ENCODE measurements at places on chromosomes 5 and 9.
A peak's percentile ranks its signal among the peaks of the same experiment; 100 is the strongest.

DNA sequence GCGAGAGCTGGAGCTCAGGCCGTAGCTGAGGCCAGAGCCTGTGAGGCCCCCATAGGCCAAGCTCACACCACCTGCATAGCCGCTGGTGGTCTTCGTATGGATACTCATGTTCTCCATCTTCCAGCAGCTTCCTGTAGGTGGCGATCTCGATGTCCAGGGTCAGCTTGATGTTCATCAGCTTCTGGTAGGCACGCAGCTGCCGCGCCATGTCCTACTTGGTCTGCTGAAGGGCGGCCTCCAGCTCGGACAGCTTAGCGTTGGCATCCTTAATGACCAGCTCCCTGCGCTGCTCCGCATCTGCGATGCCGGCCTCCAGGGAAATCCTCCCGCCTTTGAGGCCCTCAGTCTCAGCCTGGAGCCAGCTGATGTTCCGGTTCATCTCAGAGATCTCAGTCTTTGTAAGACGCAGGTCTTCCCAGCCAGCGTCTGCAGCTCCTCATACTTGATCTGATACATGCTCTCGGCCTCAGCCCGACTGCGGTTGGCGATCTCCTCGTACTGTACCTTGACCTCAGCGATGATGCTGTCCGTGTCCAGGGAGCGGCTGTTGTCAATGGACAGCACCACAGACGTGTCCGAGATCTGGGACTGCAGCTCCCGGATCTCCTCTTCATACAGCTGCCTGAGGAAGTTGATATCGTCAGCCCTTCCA is 172.1 kb downstream of the PPP2R2B start:
- peak; percentile 28 for DNase-seq

DNA sequence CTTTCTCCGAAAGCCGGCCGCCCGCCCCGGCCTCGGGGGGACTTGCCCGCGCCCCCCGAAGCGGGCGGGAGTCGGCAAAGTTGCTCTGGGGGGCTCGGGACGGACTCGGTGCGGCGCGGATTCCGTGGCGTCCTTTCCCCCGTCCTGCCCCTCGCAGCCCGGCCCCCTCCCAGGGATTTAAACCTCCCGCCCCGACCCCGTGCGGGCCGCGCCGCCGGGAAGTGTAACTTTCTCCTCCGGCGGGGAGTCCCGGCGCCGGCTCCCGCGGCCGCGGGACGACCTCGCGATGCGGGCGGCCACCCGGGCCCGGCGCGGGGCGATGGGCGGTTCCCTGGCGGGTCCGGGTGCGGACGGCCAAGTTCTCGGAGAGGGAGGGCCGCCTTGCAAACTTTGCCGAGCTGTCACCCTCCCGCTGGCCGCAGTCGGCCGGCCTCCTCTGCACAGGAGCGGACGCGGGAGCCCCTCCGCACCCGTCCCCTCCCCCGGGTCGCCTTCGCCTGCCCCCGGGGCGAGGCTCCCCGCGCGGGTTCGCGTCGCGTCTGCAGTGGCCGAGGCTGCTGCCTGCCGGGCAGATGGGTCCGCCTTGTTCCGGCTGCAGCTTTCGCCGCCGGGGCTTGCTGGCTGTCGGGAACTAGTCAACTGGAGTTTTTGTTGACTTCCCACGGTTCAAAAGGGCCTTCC is 732 bp downstream of the PBX3 start:
- DNase-seq: peak; percentile 47

DNA sequence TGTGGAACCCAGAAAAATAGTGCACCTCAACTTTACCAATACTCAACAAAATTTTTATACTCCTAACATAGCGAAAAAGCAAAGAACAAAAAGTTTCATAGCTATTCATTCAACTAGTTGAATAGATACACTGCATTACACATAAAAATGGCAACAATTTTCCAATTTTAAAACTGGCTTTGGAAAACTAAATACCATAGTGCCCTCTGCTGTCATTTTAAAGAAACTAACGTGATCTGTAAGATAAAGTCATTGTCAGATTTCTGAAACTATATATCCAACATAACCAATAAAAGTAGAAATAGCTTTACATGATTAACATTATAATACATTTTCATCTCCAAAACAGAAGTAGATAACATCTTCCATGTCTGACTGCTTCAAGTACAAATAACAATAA is 31.6 kb downstream of the DTWD2 start:
- DNase-seq: no peak

GRCh38 chr5:170357955-170358444 is 31.2 kb downstream of the KCNMB1 start:
- DNase-seq: no peak

DNA sequence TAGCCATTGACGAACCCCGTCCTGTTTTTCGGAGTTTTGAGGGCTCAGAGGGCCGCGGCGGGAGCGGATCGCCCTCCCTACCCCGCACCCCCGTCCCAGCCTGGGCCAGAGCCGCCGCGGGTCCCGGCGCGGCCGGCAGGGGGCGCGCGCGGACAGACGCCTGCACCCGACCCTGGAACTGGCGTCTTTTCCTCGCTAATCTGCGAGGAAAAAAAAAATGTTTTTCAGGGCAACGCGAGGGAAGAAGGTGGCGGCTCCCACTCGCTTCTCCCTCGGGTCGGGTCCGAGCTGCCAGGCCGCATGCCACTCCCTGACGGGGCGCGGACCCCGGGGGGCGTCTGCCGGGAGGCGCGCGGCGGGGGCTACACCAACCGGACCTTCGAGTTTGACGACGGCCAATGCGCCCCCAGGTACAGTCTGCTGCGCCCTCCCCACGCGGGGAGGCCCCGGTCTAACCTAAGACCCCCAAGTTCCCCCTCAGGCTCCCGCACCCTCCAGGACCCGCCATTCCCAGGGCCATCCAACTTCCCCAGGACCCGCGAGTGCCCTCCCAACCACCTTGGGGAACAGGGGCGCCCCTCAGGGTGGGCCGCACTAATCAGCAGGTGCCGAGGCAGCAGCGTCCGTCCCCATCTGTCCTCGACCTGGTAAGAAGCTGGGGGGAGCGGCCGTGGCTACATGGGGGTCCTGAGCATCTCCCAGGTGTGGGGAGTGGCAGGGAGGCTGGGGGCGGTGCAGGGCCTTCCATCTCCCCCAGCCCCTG is at the start of gene KCNT1:
KCNT1 (plus strand) TSS at position 227 of the 763 bp plus-strand sequence; CDS start at position 301, 74 bp downstream.
- DNase-seq: peak; percentile 75

GRCh38 chr9:89662718-89663613 is 58.2 kb downstream of the GADD45G start:
- no peak for DNase-seq

DNA sequence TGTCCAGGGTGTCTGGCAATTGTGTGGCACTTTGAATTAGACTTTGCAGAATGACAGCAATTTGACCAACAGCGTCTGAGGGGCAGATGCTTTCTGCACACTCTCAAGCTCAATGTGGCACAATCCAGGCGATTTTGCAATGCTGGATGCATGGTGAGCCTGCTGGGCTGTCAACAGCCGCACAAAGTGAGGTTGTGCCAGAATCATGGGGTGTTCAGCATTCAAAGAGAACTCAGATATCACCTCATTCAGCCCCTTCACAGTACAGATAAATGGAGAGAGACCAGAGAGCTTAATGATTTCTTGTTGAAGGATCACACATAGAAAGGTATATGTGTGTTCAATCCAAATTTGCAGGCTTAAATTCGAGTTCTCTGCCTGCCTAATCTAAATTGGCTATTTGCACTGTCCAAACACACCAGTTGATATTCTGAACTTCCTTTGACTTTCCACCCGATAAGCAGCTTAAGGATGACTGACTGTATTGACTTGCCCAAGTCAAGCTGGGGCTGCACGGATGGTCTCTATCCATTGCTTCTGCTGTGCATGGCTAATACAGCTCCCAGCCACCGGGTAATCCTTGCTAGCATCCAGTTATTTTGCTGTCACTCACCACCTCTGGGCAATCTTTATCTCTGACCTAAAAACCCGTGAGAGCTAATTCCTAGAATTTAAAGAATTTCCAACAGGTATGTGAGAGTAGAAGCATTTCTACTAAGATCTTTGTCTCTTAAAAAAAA is 157.9 kb upstream of the TAS2R1 start:
- DNase-seq: no peak

DNA sequence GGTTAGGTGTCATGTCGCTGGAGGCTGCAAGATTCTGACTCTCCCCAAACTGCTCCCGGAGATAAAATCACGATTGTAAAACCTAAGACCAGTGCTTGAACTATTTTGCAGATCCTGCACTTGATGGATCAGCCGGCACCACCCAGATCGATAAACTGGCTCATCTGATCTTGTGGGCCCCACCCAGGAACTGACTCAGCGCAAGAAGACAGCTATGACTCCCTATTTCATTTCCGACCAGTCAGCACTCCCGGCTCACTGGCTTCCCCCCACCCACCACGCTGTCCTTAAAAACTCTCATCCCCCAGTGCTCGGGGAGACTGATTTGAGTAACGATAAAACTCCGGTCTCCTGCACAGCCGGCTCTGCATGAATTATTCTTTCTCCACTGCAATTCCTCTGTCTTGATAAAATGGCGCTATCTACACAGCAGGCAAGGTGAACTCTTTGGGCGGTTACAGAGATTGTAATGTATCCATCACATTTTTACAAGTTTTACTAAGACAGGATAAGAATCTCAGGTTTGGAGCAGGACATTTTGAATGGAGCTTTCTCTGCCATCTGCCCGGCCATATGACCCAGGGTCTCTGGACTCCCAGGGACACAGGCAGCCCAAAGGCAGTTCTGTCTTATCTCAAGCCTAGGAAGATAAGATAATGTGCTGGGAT is 10.6 kb upstream of the PPP1R26 start:
- no peak for DNase-seq

DNA sequence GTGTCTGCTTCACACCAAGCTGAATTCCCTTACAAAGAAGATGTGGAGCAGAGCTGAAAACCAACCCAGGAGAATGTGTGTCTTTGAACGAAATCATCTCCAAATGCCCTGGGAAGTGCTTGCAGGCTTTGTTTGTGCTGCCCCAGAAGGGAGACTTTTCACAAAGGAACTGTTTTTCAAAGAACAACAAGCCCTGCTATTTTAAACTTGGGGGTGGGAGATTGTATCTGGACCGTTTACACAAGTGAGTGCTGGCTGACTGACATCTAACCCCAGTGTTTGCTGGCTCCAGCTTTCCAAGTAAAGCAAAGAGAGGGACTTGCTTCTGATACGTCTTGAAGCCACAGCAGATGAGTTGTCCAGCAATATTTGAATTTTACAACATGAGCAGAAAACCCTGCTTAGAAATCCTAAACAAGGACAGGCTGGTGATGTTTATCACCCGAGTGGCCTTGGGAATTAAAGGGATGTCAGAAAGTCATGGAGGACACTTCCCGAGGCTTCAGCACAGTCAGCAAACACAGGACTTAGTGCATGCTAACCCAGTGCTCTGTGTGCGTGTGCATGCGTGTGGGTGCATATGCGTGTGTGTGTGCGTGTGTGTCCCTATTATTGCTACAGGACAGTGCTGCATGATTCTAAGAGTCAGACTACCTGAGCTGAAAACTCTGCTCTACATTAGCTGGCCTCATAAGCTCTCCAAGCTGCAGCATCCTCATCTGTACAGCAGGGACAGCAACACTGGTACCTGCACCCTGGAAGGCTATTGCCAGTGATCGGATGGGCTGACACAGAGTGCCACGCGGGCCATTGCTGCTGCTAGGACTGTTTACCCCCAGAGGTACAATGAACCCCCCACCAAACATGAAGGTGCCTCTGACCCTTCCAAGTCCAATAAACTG is 1.4 kb downstream of the ADAMTS12 start:
- DNase-seq: no peak

DNA sequence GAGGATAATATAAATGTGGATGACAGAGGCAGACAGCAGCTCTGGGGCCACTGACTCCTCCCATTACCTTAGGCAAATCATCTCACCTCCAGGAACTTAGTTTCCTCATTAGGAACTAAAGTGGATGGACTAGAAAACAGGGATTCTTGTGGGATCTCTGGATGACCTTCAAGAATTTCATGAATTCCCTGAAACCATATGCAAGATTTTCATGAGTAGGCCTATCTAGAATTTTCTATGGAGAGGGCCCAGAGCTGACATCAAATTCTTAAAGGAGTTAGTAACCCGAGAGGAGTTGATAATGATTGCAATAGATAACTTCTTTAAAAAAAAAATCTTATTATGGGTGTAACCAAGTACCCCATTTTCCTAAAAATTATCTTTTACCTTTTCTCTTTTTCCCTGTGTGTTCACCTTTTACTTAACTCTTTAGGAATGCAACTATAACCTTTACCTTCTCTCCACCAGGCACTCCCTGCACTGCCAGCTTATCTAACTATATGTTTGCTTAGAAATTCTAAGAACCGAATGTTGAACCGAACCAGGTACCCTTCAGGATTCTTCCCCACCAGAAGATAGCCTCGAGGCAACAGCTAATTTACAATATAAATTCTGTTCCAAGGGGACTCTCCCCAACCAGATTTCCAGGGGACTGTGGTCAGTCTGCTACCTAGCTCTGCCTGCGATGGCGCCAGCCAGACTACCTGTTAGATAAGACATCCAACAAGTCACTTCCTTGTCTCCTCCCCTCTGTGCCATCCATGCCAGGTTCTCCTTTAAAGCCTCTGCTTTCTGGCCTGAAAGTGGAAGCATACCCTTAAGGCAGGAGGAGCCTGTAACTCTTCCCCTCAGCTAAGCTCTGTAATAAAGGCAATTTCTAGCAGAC is 86.0 kb downstream of the GCNT4 start:
- no peak for DNase-seq

- DNase-seq: peak; percentile 47
These were observed 100.4 kb upstream of the LARP1 start for GRCh38 chr5:154654486-154655371.

- DNase-seq: no peak
These were observed 97.5 kb downstream of the EBF1 start for GRCh38 chr5:159002171-159002570.

- no peak for DNase-seq
These were observed 6.9 kb downstream of the ANXA6 start for GRCh38 chr5:151150471-151151262.

DNA sequence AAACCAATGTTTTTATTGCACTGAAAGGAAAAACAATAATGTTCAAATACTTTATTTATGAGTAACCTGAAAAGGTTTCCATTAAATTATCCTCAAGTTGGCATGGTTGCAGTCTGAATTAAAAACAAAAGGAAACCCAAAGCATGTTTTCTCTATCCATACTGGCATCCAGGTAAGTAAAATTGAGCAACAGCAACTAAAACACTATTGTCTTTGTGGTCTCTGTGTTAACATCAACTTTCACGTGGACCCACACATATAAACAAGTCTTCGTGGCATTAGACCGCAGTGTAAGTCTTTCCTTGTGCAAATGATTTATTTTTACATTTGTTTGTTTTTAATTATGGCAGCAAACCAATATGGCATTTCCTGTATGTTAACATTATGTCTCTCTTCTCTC is 757.6 kb downstream of the SEMA5A start:
- no peak for DNase-seq

GRCh38 chr9:136645903-136646754 is 16.6 kb upstream of the EGFL7 start:
- DNase-seq: peak; percentile 87

DNA sequence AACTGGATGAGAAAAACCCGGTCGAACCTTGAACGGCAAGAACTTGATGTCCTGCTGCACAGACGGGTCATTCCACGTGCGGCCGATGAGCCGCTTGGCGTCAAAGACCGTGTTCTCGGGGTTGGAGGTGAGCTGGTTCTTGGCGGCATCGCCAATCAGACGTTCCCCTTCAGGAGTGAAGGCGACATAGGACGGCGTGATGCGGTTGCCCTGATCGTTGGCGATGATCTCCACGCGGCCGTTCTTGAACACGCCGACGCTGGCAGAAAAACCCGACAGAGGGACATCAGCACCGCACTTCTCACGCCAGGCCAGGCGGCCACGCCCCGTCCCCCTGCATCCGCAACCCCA is 519 bp downstream of the HSPA5 start:
- DNase-seq: peak; percentile 40
